Omental fat pad (tissue), 4 donors: ENCODE measurements at places on chromosomes 1 and 21.

DNA sequence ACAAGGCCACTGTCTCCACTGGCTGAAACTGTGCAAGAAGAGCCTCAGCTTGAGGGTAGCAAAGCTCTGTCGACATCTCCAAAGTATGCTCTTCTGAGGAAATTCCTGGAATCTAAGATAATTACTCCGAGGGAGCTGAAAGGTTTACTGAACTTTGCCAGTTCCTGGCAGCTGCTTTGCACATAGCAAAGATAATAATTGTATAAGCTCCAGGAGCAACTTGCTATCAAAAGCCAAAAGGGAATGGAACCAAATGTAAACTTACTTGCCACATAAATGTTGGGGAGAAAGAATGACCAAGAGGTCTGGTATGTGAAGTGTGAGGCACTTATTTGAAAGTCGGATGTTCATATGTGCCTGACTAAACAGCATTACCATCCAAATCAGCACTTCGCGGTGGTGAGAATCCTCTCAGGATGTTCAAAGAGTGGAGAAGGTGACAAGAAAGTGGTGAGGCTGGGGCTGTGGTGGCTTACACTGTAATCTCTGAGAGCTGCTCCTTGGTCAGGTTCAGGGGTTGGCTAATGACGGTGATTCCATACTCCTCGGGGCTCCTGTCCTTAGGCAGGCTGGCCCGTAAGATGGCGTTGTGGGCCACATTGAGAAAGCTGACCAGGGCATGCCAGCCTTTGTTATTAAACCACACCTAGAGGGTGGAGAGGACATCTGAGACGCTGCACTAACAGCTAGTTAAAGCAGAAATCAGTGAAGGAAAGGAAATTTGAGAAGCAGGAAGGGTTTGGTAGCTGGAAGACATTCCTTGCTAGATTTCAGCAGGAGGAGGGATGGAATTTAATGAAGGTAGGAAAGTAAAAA is 100.0 kb downstream of the ABCA4 start:
- no peak for DNase-seq

DNA sequence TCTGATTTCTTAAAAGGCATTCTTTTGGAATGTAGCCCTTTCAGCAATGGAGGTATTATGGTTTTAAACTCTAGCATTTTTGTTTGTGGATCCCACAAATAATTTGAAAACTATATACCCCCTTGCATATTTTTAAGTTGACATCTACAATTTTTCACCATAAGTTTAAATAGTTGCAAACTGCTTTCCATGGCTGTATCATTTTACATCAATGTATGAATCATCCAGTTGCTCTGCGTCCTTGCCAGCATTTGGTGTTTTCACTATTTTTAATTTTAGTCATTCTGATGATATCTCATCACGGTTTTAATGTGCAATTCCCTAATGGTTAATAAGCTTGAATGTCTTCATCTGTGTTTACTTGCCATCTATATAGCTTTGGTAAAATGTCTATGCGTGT is 20.7 kb downstream of the DIPK1A start:
- no peak for DNase-seq

DNA sequence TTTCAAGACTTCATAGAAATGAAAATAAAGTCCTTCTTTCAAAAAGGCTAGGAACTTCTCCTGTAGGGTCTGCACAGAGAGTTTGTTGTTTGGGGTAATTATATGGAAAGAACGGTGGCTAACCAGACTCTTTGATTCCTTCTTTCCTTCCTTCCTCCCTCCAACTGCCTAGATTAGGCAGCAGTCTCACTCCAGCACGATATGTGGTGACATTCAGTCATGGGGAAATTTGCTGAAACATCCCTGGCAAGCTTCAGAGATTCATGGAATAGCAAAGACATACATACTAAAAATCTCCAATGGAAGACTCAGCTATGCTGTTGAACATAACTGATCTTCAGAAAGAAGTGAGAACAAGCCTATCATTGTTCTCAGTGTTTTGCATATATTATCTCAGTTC is 4.3 kb downstream of the NTMT2 start:
- no peak for DNase-seq

- no peak for DNase-seq
Measured at GRCh38 chr1:24735509-24736375, 9.5 kb upstream of the CLIC4 start.

DNA sequence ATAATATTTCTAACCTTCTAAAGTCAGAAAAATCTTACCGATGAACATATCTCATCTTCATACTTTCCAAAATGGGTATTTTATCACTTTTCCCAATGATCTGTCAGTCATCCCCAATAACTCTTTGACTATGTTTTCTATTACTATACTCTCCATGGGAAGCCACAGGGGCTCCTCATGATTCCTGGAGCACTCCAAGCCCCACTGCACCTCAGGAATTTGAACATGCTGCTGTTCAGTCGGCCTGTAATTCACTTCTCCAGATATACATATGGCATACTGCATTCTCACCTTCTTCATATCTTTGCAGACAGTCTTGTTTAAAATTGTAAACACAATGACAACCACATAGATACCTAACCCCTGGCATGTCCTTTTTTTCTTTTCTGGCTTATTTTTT is 333.0 kb downstream of the BRINP3 start:
- no peak for DNase-seq

DNA sequence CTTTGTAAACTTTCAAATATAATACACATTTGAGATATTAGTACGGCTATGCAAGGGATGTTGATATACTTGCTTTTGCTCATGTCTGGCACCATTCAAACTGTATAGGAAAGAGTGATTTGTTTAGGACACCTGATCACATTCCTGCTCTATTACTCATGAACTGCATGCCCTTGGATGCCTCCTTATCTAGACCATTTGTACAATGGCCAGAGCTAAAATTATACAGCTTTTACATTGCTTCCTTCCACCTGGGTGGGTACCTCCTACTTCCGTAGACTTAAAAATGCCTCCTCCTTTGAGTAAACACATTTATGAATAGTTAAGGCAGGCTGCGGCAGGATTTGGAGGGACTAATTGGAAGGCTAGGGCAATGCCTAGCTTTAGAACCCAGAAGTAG is 85.4 kb upstream of the PBX1 start:
- no peak for DNase-seq

DNA sequence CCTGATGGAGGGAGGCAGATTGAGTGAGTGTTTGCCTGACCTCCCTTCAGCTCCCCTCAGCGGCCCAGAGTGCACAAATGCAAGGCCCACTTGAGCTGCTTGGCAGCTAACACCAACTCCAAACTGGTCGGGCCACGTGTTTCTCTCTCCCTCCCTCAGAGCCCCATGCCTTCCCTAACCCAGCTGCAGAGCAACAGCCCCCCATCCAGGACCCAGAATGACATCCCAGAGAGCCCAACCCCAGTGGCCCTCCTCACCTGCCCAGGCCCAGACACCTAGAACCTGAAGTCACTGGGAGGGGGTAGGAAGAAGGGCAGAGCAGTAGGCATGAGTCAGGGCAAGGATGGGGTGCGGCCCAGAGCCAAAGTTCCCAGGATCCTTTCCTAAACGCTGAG is 789 bp upstream of the S100A14 start:
- DNase-seq = no peak

DNA sequence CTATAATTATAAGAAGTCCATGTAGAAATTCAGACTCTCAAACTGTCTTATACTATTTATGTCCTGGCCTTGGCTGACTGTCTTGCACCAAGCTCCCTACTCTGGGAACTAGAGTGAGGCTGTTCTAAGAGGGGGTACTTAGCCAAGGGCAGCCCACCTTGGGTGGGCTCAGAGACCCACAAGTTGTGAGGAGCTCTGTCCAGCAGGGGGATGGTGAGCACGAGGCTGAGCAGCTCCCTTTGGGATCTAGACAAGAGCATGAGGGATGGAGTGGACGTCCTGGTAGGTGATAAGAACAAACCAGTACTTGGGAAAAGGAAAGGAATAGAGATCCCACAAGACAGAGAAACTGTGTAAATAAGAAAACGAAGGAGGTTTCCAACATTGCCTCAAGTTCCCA is 127.1 kb upstream of the SLC44A3 start:
- DNase-seq = no peak

DNA sequence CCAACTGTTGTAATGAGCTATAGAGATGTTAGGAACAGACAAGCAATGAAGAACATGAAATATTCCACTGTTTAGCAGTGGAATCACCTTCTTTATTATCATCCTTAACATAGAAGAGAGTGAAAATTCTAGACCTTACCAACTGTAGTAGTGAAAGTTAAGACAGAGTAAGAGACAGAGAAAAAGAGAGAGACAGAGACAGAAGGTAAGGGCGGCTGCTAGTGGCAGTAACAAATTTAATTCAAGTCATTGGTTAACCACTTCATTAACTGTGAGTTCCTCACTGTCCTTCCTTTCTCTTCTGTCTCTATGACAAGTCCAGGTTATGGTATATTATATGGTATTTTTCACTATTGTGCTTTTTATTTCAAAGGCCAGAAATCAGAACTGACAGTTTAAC is 355.7 kb upstream of the ESRRG start:
- no peak for DNase-seq

DNA sequence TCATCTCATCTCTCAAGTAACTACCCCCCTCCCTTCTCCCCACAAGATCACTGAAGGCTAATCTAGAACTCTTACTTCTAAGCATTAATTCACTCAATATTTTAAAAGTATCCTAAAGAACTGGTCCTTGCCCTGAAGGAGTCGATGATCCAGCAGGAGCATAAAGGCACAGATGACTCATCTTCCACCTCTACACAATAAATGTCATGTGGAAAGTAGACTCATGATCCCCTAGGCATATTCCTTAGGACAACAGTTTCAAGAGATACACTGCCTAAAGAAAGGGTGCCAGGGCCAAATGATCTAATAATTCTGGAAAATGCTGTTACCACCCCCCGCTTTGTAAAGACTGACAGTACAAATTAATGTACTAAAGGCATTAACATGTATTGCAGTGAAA is 85.8 kb upstream of the DIRAS3 start:
- no peak for DNase-seq
